LoVo (cell line): ENCODE measurements at places on chromosomes 5 and 9.
A peak's percentile ranks its signal among the peaks of the same experiment; 100 is the strongest.

DNA sequence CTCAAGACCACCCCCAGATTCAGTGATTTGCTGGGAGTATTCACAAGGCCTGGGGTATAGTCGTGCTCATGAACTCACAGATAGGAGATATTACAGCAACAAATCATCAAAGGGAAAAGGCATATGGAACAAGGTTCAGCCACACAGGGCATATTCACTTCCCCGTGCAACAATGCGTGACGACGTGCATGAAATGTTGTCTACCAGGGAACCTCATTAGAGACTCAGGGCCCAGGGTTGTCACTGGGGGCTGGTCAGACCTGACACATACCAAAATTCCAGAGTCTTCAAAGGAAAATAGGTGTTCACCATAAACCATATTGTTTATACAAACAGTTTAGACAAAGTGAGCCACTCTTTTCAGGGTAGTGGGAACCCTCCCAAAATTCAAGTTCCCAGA, 212.4 kb downstream of the RFK start:
- DNase-seq: no peak

GRCh38 chr9:125767349-125767748, 20.2 kb downstream of the PBX3 start:
- DNase-seq: no peak

GRCh38 chr9:16396389-16396788, 474.1 kb downstream of the BNC2 start:
- no peak for DNase-seq

DNA sequence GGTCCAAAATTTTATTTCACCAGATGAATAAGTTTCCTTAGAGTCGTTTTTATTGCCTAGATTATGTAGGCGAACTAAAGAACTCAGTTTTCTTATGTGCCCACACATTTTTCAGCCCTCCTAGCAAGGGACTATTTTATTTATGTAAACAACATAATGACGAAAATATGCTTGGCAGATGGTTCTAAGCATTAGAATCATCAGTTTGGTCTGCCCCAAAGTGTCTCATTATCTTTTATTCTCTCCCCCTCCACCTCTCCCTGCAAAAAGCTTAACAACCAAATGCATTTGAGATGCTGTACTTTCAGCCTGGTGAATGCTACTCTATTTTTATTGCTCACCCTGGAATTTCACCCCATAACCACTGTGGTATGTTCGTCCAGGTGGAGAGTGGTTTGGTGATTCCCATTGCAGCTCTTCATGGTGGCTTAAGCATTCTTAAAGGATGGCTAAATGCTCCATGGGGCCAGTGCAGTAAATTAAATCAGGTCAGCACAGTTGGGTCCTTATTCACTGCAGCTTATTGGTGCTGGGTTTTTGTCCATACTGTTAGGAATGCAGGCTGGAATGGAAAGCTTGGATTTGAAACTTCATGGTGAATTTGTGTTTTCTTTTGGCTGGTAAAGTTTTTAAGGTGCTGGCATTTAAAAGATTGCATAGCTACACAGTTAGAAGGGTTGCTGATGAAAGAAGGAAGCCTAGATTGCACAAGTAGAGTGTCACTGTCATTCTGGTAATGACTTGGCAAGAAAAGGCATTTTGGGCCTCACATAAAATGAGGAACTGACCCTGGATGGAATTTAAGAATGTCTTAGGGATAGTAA, 39.2 kb downstream of the TLE4 start:
- DNase-seq: peak; percentile 32

GRCh38 chr9:91253488-91253887, 108.2 kb downstream of the AUH start:
- no peak for DNase-seq

DNA sequence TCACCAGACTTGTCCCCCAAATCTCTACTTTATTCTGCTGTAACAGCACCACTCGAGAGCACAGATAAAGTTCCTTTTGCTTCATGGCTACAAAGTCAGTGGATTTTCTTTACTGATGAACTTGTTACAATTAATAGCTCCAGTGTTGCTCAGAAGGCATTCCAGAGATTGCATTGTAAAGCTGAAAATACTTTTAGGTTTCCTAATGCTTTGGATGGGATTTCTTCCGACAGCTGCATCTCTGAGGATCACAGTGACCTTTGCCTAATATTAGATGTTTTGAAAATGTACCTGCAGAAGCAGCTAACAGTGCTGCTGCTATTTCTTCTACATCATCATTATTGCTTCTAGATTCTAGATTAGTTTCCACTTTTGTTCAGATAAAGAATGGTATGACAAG, 58.8 kb upstream of the TMEM171 start:
- DNase-seq: no peak

GRCh38 chr9:132412089-132412488, 2.1 kb downstream of the CFAP77 start:
- no peak for DNase-seq

- DNase-seq: no peak
Measured at GRCh38 chr9:13939134-13939533, 374.8 kb downstream of the NFIB start.

DNA sequence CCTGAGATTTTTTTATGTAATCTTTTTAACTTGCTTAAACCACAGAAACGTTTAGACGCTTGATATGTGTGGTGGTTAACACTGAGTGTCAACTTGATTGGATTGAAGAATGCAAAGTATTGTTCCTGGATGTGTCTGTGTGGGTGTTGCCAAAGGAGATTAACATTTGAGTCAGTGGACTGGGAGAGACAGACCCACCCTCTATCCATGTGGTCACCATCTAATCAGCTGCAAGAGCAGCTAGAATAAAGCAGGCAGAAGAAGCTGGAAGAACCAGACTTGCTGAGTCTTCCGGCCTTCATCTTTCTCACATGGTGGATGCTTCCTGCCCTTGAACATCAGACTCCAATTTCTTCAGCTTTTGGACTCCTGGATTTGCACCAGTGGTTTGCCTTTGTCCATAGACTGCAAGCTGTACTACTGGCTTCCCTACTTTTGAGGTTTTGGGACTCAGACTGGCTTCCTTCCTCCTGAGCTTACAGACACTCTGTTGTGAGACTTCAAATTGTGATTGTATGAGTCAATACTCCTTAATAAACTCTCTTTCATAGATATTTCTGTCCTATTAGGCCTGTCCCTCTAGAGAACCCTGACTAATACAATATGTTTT, 816.0 kb upstream of the CDH9 start:
- no peak for DNase-seq

DNA sequence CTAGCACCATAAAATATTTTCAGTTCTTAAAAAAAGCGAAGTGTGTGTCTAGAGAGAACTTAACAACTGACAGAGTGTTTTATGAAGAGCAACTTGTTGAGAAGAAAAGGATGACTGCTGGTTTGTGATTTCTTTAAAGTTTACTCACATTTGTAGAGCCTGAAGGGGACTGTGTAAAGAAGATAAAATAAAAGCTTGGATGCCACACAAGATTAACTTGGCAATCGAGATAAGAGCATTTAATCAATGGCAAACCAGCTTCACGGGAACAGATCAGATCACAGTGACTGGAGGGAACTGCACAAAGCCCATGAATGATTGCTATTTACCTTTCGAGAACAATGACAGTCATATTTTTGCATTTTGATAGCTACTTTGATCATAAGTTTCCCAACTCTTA, 2013.1 kb upstream of the CDH9 start:
- no peak for DNase-seq

- no peak for DNase-seq
Measured at GRCh38 chr5:45417285-45417998, 278.7 kb downstream of the HCN1 start.

GRCh38 chr5:72644296-72644695, 137.1 kb upstream of the ZNF366 start:
- no peak for DNase-seq

- DNase-seq: no peak
Measured at GRCh38 chr5:644509-644908, 32.4 kb downstream of the CEP72 start.

GRCh38 chr5:74143151-74143550, 497.4 kb downstream of the ENC1 start:
- no peak for DNase-seq

DNA sequence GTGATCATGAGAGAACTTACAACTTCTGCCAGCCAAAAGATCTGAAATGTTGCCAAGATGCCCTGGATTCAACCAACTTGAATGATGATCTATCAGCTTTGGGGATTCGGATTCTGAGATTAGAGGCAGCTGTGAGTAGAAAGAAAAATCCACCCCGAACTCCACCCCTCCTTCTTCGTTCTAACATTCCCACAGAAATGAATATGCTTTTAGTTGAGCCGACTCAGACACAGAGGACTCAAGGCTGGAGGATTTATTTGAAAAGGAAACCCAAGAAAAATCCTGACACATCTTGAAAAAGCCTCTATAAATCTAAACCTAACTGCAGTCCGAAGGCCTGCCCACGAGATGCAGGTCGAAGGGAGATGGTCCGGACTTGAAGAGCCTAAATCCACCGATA, 275.0 kb downstream of the GAS1 start:
- DNase-seq: no peak

- DNase-seq: no peak
Measured at GRCh38 chr5:3639175-3639574, 43.5 kb downstream of the IRX1 start.

- DNase-seq: no peak
Measured at GRCh38 chr9:130288393-130288792, 22.8 kb downstream of the HMCN2 start.

- no peak for DNase-seq
Measured at GRCh38 chr5:82277613-82277986, 554 bp downstream of the RPS23 start.

GRCh38 chr9:110124439-110124838, 83.5 kb downstream of the C9orf152 start:
- no peak for DNase-seq

- DNase-seq: no peak
Measured at GRCh38 chr9:11023201-11023600, 410.4 kb upstream of the PTPRD start.

GRCh38 chr9:38626006-38626405, 5.6 kb upstream of the ANKRD18A start:
- DNase-seq: no peak

DNA sequence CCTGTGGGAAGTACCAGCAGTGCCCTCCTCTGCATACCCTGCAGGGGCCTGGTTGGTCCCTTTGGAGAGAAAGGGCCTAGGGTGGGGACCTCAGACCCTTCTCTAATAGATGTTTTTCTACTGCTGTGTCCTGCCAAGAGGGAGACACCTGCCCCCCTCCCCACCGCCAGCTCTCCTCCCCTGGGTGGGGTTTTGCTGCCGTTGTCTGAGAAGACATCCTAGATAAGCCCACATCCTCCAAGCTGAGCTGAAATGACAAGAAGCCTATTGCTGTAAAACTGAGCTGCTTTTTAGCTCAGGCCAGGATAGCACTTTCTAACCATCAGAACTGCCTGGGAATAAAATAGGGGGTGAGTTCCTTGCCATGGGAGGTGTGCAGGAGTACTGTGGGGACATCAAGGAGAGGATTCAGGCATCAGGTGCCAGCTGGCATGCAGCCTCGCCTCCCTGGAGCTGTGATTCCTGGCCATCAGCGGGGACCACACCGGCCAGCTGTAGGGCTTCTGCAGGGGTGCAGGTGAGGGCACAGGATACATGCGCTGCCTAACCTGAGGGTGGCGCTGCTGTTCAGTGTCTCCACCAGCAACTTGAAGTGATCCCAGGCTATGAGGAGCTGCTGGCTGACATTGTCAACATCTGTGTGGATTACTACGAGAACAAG, 37.9 kb downstream of the CYFIP2 start:
- DNase-seq: no peak
